Spinal cord (tissue), 10 donors: ENCODE measurements at places on chromosomes 1 and 21. TPM values are rescaled to one million over a fixed set of nuclear protein-coding genes. Genes with fewer than 3 reads are reported as not detected.

The GPR52 gene
- 1.9 TPM for total RNA-seq

The TNFRSF4 gene
- total RNA-seq = 0.20 TPM

The AVPR1B gene
- total RNA-seq = 0.17 TPM

The CELA2B gene
- total RNA-seq = not detected

The VSIG8 gene
- 0.22 TPM for total RNA-seq

The GNG12 gene
- 61.3 TPM for total RNA-seq

The FCRLB gene
- total RNA-seq = 0.88 TPM

The KIF14 gene
- 4.4 TPM for total RNA-seq

GRCh38 chr1:234102583-234102982 lies 198.1 kb downstream of the SLC35F3 start:
- DNase-seq = peak; percentile 94
- no peak overlapping the region for H3K27ac ChIP-seq
- H3K36me3 ChIP-seq = no peaks in the 10 kb centered on the region
- no peak overlapping the region for H3K4me3 ChIP-seq
- no peaks in the 10 kb centered on the region for H3K4me1 ChIP-seq
- no peaks in the 10 kb centered on the region for H3K27me3 ChIP-seq

DNA sequence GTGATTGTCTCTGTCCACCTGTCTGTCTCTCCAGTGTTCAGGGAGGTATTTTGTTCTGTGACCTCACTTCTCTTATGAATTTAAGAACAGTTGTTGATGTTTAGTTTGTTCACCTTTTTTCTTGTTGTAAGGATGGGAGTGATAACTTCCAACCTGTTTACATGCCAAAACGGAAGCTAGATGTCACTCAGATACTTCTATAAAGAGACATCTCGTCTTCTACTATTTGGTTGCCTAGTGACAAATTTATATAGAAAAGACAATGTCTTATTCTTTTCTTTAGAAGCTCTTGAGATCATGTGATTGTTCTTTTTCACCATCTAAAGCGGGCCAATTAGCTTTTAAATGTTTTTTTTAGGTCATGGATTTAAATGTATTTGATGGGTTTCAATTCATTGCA lies 33.8 kb downstream of the PRSS38 start:
- H3K36me3 ChIP-seq = no peaks in the 10 kb centered on the region
- no peak for DNase-seq
- H3K27me3 ChIP-seq = no peaks in the 10 kb centered on the region
- H3K4me3 ChIP-seq = no peak overlapping the region
- no peaks in the 10 kb centered on the region for H3K4me1 ChIP-seq

- DNase-seq = no peak
- no peaks in the 10 kb centered on the region for H3K27me3 ChIP-seq
- no peak overlapping the region for H3K4me3 ChIP-seq
- H3K36me3 ChIP-seq = peaks cover 75% of the 10 kb centered on the region
- no peaks in the 10 kb centered on the region for H3K4me1 ChIP-seq
Observed at GRCh38 chr1:110058591-110058990, 11.9 kb downstream of the ALX3 start.

- no peak for DNase-seq
- no peak overlapping the region for H3K4me3 ChIP-seq
- H3K4me1 ChIP-seq = no peaks in the 10 kb centered on the region
- no peaks in the 10 kb centered on the region for H3K27me3 ChIP-seq
- no peak overlapping the region for H3K27ac ChIP-seq
- no peaks in the 10 kb centered on the region for H3K36me3 ChIP-seq
Observed at GRCh38 chr21:27571706-27572105, 604.8 kb upstream of the ADAMTS5 start.

- H3K27ac ChIP-seq = no peak overlapping the region
- DNase-seq = no peak
- no peaks in the 10 kb centered on the region for H3K36me3 ChIP-seq
Observed at GRCh38 chr1:230877146-230877923, 9.0 kb upstream of the C1orf198 start.

DNA sequence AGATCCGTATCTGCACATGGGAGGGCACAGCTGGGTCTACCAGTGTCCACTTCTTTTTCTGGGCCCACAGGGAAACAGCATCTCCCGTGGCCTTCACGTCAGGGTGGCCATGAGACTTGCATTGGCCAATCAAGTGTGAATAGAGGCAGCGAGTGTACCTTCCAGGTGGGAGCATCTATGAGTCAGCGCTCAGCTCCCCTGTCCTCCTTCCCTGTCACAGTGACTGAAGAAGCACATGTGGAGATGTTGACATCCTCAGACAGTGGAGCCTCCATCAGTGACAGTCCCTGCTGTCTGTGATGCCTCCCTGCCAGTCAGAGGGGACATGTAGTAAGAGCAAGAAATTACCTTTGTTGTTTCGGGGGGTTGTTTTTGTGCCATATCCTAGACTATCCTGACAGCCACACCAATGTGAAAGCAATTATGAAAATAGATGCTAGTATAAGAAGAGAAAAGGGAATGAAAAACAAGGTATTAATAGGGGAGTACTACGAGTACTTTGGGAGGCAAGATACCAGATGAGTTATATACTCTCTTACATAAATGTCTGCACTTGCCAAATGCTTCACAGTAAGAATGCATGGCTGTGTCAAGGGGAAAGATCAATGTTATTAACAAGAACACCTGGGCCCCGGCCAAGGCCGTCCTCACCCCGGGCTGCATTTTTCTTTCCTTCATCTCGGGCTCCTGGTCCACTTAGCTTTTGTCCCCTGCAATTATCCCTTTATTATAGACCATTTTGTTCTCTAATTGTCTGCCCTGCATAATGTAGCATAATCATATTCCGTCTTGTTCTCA lies 86.0 kb downstream of the MATN1 start:
- no peaks in the 10 kb centered on the region for H3K27me3 ChIP-seq
- no peaks in the 10 kb centered on the region for H3K36me3 ChIP-seq
- no peak for DNase-seq
- no peak overlapping the region for H3K4me3 ChIP-seq

DNA sequence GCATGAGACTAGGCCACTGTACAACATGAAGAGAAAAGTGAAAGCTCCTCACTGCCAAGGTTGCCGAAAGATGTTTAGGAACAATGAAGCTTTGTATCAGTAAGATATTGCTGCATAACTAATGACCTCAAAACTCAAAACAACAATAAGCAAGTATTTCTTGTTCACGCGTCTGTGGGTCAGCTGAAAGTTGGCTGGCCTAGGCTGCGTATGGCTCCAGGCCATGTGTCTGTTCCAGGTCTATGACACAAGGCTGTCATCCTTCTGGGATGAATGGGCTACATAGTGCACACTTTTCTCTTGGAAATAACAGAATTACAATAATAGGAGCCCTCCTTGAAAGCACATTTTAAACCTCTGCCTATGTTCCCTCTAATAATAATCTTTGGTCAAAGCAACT lies 515.9 kb downstream of the PLPP3 start:
- H3K27me3 ChIP-seq = no peaks in the 10 kb centered on the region
- DNase-seq = no peak
- H3K4me1 ChIP-seq = no peaks in the 10 kb centered on the region
- H3K27ac ChIP-seq = no peak overlapping the region

GRCh38 chr1:86169625-86170024 lies 13.1 kb upstream of the COL24A1 start:
- no peak overlapping the region for H3K27ac ChIP-seq
- no peaks in the 10 kb centered on the region for H3K27me3 ChIP-seq
- no peaks in the 10 kb centered on the region for H3K36me3 ChIP-seq
- H3K4me3 ChIP-seq = no peak overlapping the region
- H3K4me1 ChIP-seq = no peaks in the 10 kb centered on the region

- peaks cover 12% of the 10 kb centered on the region for H3K36me3 ChIP-seq
- no peaks in the 10 kb centered on the region for H3K27me3 ChIP-seq
- no peak for DNase-seq
- H3K4me3 ChIP-seq = no peak overlapping the region
- no peak overlapping the region for H3K27ac ChIP-seq
Observed at GRCh38 chr1:225909477-225909876, 14.6 kb downstream of the PYCR2 start.

DNA sequence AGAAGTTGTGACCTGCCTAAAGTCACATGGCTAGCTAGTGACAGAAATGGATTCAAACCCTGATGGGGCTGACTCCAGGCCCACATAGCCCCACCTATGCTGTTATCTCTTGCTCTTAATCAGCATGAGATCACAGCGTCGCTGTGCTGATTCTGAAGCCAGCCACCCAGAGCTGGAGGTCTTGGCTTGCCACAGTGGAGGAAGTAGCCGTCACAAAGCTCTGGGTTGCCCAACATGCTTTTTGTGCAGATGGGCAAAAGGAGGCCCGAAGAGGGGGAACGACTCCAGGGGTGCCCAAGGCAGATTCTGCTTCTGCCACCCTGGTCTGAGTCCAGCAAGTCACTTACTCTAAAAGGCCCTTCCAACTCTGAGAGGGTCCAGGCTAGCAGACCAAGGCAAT lies 14.7 kb upstream of the MFSD2A start:
- peaks cover 8% of the 10 kb centered on the region for H3K4me1 ChIP-seq
- H3K27me3 ChIP-seq = no peaks in the 10 kb centered on the region
- H3K36me3 ChIP-seq = no peaks in the 10 kb centered on the region
- no peak for DNase-seq
- H3K4me3 ChIP-seq = no peak overlapping the region

- H3K4me3 ChIP-seq = no peak overlapping the region
- no peak overlapping the region for H3K27ac ChIP-seq
- H3K27me3 ChIP-seq = no peaks in the 10 kb centered on the region
- DNase-seq = no peak
- H3K4me1 ChIP-seq = no peaks in the 10 kb centered on the region
Observed at GRCh38 chr1:119380983-119381662, 12.5 kb downstream of the HAO2 start.

DNA sequence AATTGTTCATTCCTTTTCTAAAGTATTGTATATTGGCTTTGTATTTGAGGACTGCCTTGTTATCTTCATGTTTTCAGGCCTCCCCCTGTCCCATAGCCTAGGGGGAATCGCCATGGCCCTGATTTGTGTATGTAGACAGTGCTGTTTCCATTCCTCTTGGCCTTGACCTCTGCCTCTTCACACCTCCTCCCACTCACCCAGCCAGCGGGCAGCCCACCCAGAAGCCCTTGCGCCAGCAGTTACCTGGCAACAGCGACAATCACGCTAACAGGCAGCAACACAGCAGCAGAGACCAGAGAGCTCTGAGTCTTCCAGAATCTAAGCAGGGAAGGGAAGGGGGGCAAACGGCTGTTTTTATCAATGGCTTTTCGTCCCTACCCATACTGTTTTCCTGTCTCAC lies 50.0 kb upstream of the NPL start:
- peak overlapping the region; percentile 0 for H3K27ac ChIP-seq
- DNase-seq = peak; percentile 77
- no peaks in the 10 kb centered on the region for H3K27me3 ChIP-seq
- peaks cover 8% of the 10 kb centered on the region for H3K4me1 ChIP-seq

GRCh38 chr1:68347415-68347814 lies 102.3 kb downstream of the RPE65 start:
- DNase-seq = no peak
- H3K27me3 ChIP-seq = no peaks in the 10 kb centered on the region
- no peak overlapping the region for H3K27ac ChIP-seq

GRCh38 chr1:223319398-223319797 lies 44.6 kb downstream of the SUSD4 start:
- no peaks in the 10 kb centered on the region for H3K36me3 ChIP-seq
- H3K4me3 ChIP-seq = no peak overlapping the region
- no peak for DNase-seq
- no peaks in the 10 kb centered on the region for H3K27me3 ChIP-seq
- peaks cover 4% of the 10 kb centered on the region for H3K4me1 ChIP-seq

DNA sequence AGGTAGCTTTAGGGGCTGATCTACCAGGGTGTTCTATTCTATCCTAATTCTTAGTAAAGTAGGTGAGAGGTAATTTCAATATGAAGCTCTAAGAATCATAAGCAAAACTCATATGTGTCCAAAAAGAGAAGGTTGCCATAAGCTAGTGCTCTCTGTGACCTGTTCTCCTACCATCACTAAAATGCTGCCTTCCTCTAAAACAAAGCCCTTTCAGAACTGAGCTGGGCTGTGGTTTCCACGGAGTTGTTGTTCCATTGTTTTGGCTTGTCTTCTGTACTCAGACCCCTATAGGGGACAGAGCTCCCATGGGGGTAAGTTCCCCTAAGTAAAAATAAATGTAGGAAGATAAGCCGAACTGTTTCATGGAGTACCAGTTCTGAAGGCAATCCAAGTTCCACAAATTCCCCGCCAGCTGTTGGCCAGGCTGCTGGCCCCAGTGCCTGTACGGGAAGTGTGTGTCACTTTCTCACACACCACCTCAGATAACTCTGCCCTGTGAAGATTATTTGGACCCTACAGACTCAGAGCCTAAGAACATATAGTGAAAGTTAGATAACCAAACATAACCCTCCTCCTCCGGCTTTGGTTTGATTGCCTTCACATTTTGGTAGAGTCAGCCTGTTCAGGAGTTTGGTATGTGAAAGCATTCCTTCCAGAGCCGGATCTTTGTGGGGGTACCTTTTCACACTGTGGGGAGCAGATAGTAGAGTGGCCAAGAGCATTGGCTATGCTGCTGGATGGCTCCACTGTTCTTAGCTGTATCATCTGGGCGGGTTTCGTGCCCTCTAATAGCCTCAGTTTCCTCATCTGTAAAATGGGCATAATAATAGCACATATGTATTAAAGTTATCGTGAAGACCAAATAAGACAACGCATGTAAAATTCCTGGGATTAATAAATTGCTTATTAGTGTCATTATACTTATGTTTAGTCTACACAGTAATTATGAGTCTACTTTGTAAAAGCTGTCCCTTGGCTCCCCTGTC lies 10.8 kb downstream of the DPT start:
- H3K4me3 ChIP-seq = no peak overlapping the region
- no peaks in the 10 kb centered on the region for H3K27me3 ChIP-seq
- no peaks in the 10 kb centered on the region for H3K36me3 ChIP-seq
- H3K4me1 ChIP-seq = no peaks in the 10 kb centered on the region

GRCh38 chr1:112697781-112698201 lies 9.1 kb downstream of the RHOC start:
- no peaks in the 10 kb centered on the region for H3K27me3 ChIP-seq
- no peak for DNase-seq
- H3K36me3 ChIP-seq = peaks cover 92% of the 10 kb centered on the region
- no peak overlapping the region for H3K4me3 ChIP-seq
- H3K4me1 ChIP-seq = peaks cover 35% of the 10 kb centered on the region
- H3K27ac ChIP-seq = no peak overlapping the region

DNA sequence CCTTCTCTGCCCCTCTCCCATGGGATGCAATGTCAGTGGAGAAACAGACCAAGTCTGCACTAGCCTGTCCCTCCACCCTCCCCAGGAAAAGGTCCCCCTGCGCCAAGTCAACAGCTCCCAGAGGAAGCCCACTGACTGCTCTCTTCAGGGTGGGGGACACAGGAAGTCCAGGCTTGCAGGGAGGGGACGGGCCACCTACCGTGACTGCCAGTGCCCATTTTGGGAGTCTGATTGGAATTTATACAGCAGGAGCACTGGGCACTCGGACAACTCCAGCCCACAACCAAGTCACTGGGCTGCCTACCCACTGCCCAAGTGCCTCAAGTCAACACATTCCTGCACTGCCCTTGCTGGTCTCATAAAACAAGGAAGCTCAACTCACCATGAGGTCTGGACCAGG lies 6.1 kb downstream of the CCNL2 start:
- H3K36me3 ChIP-seq = peaks cover 97% of the 10 kb centered on the region
- DNase-seq = no peak
- H3K4me3 ChIP-seq = no peak overlapping the region

- H3K36me3 ChIP-seq = no peaks in the 10 kb centered on the region
- no peak overlapping the region for H3K4me3 ChIP-seq
- H3K27ac ChIP-seq = no peak overlapping the region
- H3K27me3 ChIP-seq = no peaks in the 10 kb centered on the region
Observed at GRCh38 chr1:160161965-160162705, 10.7 kb downstream of the ATP1A4 start.
